ENCODE measurements at places on chromosomes 6 and 20.

- no peak for DNase-seq
These were observed 31.2 kb downstream of the CITED2 start for GRCh38 chr6:139343052-139343750.

GRCh38 chr6:4577406-4577805, 198.8 kb upstream of the CDYL start:
- DNase-seq, result no peak

DNA sequence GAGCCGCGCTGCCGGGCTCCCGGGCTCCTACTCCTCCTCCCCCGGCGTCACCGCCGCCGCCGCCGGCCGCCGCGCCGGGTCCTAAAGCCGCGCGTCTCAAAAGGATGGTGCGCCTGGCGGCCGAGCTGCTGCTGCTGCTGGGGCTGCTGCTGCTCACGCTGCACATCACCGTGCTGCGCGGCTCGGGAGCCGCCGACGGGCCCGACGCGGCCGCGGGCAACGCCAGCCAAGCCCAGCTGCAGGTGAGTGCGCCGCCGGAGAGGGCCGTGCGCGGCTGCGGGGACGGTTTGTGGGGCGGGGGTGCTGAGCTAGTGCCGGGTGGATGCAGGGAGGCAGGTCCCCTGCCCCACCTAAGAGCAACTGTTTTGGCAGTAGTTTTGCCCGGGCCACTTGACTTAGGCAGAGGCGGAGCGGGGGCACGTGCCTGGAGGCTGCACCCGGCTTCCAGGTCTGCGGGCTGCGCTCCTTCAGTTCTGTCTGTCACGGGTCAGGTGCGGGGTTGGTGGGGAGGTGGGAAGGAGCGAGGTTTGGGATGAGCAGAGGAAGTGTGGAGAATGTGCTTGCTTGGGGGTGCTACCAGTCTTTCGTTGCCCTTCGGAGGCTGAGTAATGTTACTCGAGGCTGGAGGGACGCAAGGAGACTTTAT, 722 bp downstream of the ISM1 start:
- peak; percentile 59 for DNase-seq

GRCh38 chr6:130020907-130021629, 2.7 kb downstream of the L3MBTL3 start:
- DNase-seq, result no peak

DNA sequence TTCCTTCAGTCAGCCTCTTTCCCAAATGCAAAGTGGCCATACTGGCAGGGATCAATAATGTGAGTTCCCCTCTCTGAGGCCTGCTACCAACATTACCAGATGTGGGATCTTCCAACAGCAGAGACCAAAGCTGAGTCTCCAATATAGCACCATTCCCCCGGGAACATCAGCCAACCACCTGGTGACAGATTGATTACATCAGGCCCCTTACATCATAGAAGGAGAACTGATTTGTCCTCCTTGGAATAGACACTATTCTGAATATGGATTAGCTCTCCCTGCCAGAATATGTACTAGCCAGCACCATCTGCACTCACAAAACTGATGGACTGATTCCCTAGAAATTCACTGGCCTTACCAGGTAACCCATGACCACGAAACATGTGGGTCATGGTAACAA, 61.9 kb upstream of the CARMIL1 start:
- DNase-seq, result no peak

GRCh38 chr6:37303091-37303660, 45.2 kb upstream of the TMEM217 start:
- DNase-seq, result no peak

DNA sequence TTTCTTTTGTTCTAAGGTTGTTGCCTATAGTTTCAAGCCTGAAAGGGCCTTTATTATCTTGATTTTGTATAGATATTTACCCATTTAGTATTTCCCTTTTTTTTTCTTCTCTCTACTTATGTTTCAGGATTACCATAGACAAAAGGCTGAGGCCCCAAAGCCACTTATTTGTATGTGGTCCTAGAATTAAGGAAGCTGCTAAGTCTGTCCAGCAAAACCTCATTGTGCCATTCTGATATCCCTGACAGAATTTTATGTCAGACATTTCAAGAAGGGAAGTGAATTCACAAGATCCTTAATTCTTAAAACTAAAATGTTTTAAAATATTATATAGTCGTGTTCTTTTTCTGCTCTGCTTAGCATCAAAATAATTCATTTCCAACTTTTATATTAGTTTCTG, 6.9 kb downstream of the HAO1 start:
- DNase-seq, result no peak

GRCh38 chr6:166381733-166382499, 824 bp downstream of the MPC1 start:
- peak; percentile 57 for DNase-seq

DNA sequence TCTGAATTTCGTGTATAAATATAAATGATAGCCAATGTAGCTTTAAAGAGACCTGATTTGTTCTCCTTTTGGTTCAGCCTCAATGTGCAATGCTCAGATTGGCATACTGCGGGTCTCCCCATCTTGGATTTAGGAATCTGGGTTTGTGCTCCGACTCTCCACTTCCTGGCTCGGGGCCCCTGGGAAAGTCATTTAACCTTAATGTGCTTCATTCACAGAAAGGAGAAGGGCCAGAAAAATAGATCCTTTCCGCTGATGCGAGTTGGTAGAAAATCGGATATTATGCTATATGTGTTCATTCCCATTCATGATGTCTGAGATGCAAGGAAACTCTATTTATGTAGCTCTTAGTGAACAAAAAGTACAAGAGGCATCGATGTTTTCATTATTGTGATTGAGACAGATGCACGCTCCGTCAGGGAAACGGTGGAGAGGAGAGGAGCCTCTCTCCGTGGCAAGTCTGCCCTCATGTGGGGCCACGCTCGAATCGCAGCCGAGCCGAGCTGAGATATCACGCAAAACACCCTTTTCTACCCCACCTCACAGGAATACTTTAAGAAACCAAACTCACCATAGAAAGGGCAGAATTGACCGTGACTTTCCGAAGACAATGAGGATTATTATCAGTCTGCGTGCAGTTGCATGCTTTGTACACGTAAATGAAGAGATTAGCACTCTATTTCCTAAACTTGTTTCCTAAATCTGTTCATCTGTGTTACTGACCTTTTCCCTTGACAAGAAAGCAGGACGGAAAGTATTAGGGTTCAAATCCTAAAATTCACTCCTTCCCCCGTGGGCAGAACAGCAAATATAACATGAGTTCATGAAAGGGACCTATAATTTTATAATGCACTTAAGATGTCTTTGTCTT, 136.6 kb downstream of the COL9A1 start:
- no peak for DNase-seq

DNA sequence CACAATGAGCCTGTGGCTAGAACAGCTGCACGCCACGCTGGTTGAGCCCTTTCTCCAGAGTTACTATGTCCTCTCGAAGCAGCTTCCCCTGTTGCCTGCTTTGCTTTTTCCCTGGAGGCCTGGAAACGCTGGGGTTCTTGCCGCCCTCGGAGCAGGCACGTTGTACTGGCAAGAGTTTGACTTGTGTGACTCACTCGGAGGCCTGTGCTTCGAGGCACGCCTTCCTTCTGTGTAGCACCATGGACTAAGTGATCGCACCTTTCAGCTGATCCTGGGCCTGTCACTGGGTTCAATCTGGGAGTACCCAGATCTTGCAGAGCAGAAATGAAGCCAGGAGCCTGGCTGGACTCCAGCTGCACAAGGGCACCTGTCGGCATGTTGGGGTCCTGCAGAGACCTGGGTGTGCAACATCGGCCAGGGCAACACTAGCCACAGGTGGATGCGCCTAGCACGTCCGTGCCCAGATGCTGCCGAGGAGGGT, 5.2 kb downstream of the INSM1 start:
- DNase-seq, result peak; percentile 31

DNA sequence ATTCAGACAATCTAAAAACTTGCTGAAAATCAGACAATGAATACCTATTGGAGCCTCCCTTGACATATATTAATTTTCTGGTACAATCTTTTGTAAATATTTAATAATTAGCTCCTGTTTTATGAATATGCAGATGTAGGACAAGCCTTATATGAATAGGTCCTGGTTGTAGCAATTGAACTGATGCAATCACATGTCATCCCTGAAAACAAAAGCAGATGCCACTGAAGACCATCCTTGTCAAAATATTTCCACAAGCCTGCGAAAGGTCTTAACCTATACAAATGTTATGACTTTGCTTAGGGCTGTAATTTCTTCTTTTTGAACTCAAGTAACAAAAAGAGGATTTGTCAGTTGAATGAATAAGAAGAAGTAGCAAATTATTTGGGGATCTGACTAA, 722.1 kb downstream of the EYS start:
- DNase-seq, result no peak

DNA sequence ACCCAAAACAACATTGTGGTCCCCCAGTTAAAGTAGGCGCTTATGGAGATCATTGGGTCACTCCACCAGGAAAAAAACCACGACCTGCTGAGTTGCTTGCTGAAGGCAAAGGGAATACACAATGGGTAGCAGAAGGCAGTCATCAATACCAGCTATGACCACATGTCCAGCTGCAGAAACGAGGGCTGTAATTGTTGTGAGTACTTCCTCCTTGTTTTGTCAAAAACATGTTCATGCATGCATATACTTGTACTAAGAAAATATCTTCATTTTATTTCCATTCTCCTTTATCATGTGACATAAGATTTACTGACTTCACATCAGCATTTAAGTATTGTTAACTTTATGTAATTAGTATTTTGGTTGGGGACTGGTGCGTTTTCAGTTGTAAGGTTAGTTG, 16.9 kb downstream of the SERINC1 start:
- DNase-seq, result no peak

- DNase-seq, result no peak
These were observed 226.2 kb upstream of the MARCKS start for GRCh38 chr6:113630738-113631535.

DNA sequence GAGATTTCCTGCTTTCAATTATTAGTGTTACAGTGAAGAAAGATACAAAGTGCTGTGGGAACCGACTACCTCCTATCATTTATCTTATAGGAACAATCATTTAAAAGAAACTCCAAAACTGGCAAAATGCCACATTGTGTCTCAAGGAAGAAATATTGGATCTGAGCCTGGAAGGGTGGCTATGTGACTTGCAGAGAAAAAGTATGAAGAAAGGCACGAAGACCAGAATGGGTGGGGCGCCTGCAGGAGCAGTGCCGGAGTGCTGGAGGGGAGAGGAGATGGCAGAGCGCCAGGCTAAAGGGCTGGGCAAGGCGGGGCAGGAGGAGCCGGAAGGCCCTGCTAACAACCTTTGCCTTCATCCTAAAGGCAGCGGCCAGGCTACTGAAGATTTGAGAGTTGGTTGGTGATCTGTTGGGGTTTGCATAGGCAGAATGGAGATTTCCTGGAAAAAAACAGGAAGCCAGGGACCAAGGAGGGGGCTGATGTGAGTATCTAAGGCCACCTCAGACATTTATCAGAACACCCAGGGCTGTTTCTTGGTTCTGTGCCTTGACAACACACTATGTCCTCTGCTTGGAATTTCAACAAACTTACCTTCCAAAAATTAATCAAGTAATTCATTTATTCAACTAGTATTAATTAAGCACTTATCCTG, 125.6 kb downstream of the MAFB start:
- DNase-seq, result no peak

DNA sequence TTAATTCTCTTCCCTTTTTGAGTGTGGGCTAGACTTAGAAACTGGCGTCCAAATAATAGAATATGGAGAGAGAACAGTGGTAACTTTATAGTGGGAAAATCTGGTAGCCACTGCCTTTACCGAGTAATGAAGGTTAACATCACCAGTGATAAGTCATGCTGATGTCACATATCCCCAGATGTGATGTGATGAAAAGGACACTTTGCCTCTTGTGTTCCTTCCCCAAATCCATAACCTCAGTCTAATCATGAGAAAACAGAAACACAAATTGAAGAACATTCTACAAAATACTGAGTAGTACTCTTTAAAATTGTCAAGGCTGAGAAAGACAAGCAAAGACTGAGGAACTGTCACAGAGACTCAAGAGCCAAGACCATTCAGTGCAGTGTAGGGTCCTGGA, 17.8 kb downstream of the ANKS1A start:
- DNase-seq, result no peak

DNA sequence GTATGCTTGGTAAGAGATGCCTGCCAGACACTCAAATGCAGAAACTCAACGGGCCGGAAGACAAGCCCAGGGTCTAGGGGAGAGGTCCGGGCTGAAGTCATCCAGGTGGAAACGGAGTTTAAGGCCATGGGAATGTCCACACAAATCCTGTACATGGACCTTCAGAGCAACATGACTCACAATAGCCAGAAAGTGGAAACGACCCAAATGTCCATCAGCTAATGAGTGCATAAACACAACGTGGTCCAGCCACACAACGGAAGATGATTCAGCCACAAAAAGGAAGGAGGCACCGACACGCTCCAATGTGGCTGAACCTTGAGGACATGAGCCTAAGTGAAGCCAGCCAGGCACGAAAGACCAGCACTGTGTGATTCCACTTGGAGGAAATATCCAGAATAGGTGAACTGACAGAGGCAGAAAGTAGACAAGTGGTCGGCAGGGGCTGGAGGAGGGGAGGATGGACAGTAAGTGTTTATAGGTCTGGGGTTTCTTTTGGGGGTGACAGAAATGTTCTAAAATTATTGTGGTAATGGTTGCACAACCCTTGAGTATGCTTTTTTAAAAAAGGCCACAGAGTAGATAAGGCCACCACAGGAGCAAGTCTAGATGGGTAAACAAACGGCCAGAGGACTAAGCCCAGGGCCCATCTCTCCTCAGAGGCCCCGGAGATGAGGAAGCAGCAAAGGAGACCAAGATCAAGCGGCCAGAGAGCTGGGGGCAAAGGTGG, 105.6 kb downstream of the PREX1 start:
- DNase-seq, result no peak

GRCh38 chr6:162649271-162649670, 78.3 kb downstream of the PRKN start:
- DNase-seq, result no peak

DNA sequence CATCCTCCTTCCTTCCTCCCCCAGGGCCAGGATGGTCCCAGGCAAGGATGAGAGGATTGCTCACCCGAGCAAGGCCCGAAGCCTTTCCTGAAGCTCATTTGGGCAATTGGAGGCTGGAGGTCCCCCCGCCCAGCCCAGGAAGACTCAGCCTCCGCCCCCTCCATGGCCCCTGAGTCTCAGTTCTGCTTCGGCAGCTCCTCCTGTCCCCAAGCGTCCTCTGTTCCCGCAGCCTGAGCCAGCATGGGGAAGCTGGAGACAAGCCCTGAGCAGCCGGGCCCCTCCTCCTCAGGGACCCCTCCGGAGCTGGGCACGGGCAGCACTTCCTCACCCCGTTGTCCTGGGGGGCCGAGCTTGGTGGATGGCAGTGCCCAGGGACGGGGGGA, 26.0 kb downstream of the SLC17A9 start:
- DNase-seq, result no peak

- DNase-seq, result no peak
These were observed 204.1 kb upstream of the PREP start for GRCh38 chr6:105606831-105607463.

- DNase-seq, result no peak
These were observed 655.0 kb downstream of the QKI start for GRCh38 chr6:164069350-164069990.

DNA sequence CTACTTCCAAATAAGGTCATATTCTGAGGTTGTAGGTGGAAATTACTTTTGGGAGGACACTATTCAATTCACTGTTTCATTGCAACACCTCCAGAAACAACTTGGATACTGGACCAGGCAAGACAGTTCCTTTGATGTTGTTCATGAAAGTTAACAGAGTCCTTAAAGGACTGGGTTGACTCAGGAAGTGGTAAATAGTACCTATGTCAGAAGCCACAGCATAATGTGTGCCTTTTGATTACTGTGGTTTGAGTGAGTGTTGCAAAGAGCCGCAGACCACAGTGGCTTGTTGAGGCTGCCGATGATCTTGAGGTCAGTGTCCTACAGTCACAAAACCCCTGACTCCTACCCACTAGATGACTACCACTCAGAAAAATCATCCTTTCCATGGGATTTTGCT, 10.9 kb downstream of the IL20RA start:
- no peak for DNase-seq

Data from NCI-H510A (cell line).